ENCODE measurements at places on chromosomes 13 and 19.

DNA sequence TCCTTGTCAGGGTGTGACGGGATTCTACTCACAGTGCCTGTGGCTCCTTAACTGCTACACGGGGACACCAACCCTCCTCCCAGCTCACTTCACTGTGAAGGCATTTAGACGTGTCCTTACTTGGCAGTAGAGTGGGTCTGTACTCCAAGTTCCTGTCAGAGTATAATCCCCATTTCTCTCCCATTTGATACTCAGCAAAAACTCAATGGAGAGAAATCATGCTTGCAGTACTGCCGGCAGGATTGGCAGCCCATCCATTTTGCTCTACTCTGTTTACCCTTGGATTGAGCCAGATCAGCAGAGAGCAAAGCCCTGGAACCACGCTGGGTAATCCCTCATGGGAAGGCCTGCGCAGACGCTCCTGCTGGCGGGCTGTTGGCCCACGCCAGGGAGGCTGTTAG lies 28.9 kb downstream of the ARL11 start:
- DNase-seq: no peak

- DNase-seq: no peak
These were observed 198.4 kb downstream of the DLEU7 start for GRCh38 chr13:50645092-50645491.

DNA sequence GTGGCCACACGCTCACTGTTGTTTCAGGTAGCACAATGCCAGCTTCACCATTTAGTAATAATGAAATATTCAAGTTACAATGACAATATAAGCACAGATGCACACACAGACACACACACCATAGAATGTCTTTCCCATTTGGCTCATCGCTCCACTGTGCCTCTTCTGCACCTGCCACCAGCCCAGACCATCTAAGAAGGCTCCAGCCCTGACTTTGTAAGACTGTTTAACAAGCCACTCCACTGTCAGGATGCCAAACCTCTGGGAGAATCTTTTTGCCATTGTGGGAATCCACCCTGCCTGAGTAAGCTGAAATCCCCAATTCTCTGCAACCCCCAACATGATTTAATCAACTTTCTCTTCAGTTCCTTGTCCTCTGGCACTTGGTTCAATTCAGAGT lies 60.6 kb downstream of the LHFPL6 start:
- DNase-seq: no peak

- peak; percentile 23 for DNase-seq
These were observed 63.1 kb downstream of the SERP2 start for GRCh38 chr13:44436589-44437337.

GRCh38 chr19:15843203-15843893 lies 27.9 kb upstream of the OR10H1 start:
- DNase-seq: no peak

DNA sequence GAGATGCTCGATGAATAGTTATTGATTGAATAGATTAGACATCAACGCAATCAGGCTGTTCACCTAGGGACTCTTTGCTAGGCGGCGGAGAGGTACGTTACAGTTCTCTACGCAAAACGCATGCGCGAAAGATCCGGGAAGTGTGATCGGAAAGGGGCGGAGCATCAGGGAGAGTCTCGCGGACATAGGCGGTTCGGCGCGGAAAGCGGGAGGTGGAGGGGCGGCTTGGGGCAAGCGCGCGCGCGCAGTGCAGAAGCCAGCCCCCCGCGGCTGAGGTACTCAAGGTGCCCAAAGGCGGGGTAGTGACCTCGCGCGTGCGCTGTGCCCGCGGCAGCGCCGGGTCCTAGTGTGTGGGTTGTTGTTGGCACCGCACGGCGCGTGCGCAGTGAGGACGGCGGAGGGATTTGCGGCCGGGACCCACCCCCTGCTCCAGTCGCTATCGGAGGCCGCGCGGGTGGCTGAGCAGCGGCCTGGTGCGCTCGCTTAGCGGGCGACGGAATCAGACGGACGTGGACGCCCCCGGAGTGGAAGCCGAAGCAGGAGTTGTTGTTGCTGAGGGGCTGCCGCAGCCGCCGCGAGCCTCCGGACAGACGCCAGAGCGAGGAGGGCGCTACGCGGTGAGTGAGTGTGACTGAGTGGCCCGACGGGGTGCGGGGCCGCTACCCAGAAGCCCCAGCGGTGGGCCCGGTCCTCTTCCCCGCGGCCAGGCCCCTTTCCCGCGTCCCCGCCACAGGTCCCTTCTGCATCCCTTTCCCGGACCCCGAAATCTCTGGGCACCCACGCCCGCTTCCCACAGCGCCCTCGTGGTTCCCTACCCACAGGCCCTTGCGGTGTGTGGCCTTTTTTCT lies at the start of gene SNRNP70:
Gene SNRNP70, plus strand, starts transcription at position 432 of the 848 bp plus-strand sequence. CDS start 964 bp downstream, outside the sequence.
- peak; percentile 98 for DNase-seq

- no peak for DNase-seq
These were observed 7.7 kb upstream of the LRFN3 start for GRCh38 chr19:35928507-35928906.

- no peak for DNase-seq
These were observed 190.6 kb upstream of the NBEA start for GRCh38 chr13:34751492-34751891.

DNA sequence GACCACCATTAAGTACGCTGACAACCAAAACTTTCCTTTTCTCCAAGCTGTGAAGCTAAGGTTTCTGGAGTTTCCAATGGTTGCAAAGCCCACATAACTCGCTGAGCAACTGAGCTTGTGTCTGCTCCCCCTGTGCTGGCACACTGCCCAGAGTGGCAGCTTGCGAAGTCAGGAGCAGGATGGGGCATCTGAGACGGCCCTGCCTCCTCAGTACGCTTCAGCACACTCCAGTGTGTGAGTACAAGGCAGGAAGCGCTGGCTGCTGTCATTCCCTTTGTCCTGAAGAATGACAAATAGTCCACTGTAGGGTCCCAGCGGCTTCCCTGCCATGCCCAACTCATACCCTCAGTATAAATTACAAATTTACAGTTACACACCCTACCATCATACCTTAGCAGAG lies 51.5 kb downstream of the SKA3 start:
- no peak for DNase-seq

DNA sequence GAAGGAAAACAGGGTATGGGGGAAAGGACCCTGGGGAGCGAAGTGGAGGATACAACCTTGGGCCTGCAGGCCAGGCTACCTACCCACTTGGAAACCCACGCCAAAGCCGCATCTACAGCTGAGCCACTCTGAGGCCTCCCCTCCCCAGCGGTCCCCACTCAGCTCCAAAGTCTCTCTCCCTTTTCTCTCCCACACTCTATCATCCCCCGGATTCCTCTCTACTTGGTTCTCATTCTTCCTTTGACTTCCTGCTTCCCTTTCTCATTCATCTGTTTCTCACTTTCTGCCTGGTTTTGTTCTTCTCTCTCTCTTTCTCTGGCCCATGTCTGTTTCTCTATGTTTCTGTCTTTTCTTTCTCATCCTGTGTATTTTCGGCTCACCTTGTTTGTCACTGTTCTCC lies 2.7 kb downstream of the KLK3 start:
- no peak for DNase-seq

DNA sequence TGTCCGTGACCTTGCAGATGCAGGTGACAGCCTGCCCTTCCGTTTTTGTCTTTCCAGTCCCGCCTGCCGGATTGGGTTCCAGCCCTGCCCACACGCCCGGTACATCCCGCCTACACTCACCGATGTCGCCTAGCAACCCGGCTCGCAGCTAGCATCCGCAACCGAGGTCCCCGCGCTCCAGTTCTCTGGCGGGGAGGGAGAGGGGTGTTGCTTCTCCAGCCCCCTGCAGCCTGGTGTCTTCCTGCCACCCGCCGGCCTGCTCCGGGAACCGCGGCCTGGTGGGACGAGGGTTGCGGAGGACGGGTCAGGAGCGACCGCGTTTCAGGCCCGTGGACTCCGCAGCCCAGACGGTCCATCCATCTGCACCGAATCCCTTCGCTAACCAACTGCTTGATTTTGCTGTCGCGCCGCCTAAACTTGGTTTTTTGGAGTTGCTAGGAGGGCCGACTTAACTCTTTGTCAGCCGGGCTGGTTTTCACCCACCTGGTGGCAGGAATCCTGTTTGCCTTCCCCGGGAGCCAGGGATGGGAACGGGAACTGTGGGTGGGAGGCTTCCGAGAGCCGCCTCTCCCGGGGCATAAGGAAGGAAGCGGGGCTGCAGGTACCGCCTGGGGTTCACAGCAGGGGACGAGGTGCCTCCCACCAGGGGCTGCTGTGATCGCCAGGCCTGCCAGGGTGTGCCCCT lies 15.4 kb upstream of the MATK start:
- peak; percentile 49 for DNase-seq

GRCh38 chr13:48679941-48680680 lies 26.4 kb downstream of the CYSLTR2 start:
- no peak for DNase-seq

DNA sequence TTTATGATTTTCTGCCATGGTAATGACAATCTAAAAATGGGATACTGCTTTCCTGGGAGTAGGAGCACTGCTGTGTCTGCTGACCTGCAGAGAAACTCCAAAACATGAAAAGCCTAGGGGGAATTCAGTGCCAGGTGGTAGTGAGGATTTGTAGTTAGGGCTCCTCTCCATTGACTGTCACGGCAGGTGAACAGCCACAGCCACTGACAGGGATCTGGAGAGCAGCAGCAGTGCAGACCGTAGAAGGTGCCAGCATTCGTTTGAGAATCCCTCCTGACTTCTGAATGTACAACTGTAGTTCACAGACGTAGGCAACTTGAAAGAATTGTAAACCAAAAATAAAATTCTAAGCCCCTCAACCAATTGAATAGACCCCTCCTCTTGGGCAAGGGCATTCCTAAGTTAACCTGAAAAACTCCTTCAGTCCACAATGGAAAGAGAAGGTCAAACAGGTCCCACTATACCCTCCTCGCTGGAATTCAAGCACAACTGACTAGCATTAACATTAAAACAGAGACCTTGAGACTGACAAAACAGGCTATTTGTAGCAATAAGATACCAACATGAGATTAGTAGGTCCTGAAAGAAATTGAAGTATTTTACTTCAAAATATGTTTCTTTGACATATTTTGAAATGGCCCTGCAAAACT lies 1328.8 kb downstream of the OLFM4 start:
- no peak for DNase-seq

- DNase-seq: no peak
These were observed 8.8 kb downstream of the SCEL start for GRCh38 chr13:77544355-77544754.

DNA sequence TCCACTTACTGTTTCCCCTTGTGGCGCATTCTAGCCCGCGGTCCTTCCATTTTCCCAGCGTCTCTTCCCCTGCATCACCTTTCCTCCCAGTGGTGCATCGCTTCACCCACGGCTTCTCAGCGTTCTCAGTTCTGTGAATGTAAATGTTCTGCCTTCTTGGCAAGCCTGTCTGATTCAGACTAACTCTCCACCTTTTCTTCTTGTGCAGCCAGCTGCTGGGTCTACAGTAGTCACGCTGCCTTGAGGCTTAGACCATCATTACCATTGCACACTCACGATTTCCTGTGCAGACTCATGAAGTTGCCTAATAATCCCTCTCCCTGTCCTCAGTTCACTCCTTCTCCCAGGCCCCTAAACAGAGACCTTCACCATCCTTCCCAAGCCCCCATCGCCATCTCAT lies 75.0 kb downstream of the DHRS12 start:
- DNase-seq: no peak

DNA sequence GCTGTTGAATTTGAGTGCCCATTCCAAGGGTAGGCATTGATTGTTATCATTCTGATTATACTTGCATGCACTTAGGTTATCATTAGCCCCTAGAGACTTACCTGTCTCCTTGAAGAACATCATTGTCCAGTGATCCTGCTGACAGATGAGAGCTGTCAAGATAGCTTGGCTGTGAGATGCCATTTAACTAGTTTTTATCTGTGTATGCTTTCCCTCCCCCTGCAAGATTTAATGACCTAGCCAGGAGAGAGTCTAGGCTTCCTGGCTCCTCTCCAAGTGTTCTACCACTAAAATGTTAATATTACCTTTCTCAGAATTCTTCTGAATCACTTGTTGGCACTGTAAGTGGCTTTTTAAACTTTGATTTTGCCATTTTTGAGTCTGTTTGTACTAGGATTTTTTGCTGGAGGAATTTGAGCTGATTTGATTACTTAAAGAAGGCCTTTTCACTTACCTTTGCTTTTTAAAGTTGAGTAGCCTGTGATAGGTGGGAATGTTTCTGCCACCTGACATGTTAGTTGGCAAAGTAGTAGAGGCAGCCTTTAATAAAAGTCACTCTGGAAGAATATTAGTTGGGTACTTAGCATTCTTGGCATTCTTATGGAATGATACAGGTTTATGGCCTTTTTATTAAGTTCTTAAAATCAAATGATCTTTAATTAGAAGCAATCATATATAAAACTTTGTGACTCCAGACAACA lies 41.1 kb downstream of the ARHGAP35 start:
- no peak for DNase-seq

GRCh38 chr19:12799742-12800465 lies 1.7 kb downstream of the PRDX2 start:
- no peak for DNase-seq

DNA sequence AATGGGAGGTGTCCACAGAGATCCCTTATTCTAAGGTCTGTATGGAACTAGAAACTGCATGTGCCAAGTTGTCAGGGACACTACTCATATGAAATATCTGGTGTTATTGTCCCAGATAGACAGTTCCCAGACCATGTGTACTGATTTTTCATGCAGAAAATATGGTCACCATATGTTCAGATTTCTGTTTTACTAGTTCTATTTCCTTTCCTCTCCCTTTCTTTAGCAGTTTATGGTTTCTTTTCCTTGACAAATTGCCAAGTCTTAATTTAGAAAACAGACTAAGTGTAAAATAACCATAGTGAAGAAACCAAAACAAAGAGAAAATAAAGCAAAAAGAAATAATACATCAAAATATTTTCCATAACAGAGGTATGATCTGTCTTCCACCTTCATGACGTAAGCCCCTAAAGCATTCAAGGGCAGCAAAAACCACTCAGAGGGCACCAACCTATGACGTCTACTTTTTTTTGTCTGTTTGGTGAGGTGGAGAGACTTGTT lies 248.5 kb downstream of the KCTD12 start:
- no peak for DNase-seq

DNA sequence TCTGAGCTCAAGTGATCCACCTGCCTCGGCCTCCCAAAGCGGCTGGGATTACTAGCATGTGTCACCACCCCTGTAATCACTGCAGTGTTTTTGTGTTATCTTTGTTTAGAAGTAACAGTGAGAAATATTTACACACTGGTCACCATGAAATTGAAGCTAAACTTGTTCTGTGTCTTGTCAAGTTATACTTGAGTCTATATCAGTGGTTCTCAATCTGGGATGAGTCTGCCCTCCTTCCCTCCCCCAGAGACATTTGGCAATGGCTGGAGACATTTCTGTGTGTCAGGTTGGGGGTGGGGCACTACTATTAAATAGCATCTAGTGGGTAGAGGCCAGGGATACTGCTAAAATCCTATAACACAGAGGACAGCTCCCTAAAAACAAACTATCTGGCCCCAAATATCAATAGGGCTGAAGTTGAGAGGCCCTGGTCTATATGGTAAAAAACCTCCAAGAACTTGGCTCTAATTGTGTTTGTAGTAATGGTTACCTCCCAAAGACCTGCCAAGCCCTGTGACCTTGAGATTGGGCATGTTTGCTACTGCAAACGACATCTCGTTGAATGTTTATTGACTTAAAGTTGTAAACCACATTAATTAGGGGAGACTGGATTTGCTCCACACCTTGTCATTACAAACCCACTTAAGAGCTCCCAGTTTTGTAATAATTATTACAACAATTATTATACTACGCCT lies 6.9 kb downstream of the CTU1 start:
- DNase-seq: no peak

- no peak for DNase-seq
These were observed 807.6 kb downstream of the UQCRFS1 start for GRCh38 chr19:28405346-28405742.
